ENCODE measurements at places on chromosomes 12 and 14.

DNA sequence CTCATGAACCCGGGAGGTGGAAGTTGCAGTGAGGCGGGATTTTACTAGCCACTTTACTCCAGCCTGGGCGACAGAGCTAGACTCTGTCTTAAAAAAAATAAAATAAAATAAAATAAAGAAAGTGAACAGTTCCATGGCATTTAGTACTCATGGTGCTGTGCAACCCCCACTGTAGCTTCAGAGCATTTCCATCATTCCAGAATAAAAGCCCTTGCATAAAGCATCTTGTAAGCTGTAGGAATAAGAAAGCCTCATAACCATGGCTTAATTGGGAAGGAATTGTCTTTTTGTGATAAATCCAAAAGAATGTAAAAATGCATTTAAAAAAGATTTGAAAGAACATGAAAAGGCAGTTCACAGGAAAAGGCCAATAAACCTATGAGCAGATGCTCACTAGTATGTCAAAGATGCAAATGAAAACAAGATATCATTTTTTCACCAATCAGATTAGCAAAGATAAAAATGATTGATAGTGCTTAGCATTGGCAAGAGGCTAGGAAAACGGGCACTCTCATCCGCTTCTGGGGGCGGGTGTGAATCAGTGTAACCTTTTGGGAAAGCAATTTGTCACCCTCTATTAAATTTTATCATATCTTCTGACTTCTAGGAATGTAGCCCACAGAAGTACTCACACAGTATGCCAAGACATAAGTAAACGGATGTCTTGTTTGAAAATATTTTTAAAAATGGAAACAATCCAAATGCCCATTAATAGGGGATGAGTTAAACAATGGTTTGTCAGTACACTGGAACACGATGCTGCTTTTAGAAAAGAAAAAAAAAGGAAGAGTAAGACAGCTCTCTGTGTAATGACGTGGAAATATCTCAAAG lies 46.6 kb downstream of the CFAP251 start:
- peak; percentile 36 for DNase-seq

GRCh38 chr12:109154451-109155438 lies 38.4 kb downstream of the ACACB start:
- DNase-seq: no peak

- no peak for DNase-seq
These were observed 1075.8 kb upstream of the TMEM132C start for GRCh38 chr12:127191129-127191528.

GRCh38 chr12:75677522-75677921 lies 166.1 kb upstream of the KRR1 start:
- no peak for DNase-seq

- no peak for DNase-seq
These were observed 145.1 kb downstream of the ACSS3 start for GRCh38 chr12:81222846-81223592.

DNA sequence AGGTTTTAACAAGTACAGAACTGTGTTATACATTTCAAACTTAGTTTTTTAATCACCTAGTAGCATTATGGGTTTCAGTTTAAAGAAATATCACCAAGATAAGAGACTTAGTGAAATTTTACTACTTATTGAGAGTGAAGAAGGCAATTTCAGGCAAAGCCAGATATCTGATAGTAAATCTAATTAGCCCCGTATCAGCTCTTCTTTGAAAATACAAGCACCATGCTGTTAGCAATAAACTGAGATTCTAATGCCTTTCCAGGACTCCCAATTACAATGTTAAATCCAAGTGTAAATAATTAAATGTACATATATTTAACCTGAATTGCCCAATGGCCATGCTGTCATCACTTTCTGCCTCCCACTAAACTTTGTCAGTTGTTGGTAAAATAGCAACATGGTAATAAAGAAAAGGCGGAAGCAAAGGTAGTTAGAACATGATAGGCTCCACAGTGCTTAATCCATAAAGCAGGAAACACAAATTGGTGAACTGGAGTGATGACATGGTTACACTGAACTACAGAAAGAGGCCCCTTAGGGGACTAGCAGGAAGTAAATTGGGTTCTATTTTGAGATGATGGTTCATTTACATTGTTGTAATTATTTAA lies 646.1 kb downstream of the C12orf50 start:
- no peak for DNase-seq

- no peak for DNase-seq
These were observed 303.8 kb upstream of the DDHD1 start for GRCh38 chr14:53456931-53457330.

- DNase-seq: no peak
These were observed 26.6 kb downstream of the UBE3B start for GRCh38 chr12:109504068-109504467.

- DNase-seq: no peak
These were observed 2.2 kb downstream of the NELL2 start for GRCh38 chr12:44873898-44874297.

DNA sequence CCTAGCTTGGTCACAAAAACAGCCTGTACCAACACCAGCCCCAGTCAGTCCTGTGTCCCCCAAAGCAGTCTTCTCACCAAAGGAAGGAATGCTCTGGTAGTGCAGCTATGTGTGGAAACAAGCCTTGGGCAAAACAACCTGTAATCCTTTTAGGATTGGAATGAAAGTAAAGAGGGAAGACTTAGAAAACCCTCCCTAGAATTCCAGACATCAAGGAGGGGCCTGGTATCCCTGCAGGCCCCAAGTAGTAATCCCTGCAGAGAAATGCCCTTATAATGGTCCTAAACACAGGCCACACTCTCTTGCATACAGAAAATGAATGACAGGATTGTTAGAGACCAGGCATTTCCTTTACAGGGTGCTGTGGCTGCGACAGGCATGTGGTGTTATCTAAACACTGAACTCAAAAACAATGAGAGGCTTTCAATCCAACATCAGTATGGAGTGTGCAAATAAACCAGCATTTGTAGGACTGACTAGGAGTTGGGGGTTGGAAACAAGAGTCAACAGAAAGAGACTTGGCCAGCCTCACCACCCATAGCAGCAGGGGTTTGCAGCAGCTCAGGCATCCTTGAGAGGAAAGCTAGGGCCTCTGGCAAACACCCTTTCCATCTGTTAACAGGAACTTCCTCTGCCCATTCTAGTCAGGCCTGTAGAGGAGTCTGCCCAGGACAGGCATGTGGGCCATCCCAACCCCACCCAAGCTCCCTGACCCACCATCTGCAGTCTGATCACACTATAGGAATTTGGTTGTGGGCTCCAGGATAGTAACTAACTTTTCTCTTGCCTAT lies 59.1 kb downstream of the DCAF5 start:
- no peak for DNase-seq

DNA sequence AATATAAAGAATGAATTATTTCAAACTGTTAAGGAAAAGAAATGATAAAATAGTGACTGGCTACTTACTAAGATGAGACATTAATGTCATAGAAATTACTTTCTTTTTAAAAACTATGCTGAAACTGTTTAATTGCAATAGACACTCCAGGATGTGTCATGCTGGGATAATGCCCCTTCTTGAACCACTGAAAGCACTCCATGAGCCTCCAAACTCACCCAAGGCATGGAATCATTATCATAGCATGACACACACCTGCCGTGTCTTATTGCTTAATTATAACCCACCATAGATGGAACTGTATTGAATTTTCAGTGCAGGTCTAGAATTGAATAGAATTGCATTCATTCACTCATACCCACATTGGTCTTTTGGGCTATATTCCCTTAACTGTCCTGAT lies 4.3 kb downstream of the MBIP start:
- no peak for DNase-seq

- DNase-seq: no peak
These were observed 414.8 kb upstream of the LMO3 start for GRCh38 chr12:17020765-17021164.

DNA sequence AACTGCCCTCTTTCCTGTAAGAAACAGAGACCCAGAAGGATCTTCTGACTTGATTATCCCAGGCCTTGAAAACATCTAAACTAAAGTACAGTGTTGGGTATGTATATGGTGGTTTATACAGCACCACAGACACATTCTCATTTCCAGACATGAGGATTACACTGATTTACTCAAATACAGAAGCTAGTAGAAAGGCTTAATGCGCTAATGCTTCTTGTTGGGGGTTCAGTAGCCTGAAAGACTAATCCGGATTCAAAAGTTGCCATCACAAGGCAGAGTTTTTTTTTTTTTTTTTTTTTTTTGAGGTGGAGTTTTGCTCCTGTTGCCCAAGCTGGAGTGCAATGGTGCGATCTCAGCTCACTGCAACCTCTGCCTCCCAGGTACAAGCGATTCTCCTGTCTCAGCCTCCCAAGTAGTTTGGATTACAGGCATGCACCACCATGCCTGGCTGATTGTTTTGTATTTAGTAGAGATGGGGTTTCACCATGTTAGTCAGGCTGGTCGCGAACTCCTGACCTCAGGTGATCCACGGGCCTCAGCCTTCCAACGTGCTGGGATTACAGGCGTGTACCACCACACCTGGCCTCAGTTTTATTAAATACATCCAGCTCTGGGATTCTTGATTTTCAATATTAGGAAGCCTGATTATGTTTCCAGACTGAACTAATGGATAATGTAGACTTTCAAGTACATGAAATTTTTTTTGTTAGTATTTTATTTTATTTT lies 46.3 kb upstream of the HECTD1 start:
- no peak for DNase-seq

GRCh38 chr14:68767248-68767645 lies 25.6 kb downstream of the ZFP36L1 start:
- no peak for DNase-seq

- DNase-seq: no peak
These were observed 17.4 kb downstream of the LTBP2 start for GRCh38 chr14:74594606-74595005.

- no peak for DNase-seq
These were observed 6.5 kb downstream of the AMDHD1 start for GRCh38 chr12:95949477-95950206.

GRCh38 chr14:24631749-24632335 lies 2.1 kb downstream of the GZMB start:
- no peak for DNase-seq

All from HS-27A (cell line).